ENCODE measurements at places on chromosomes 16 and 17. TPM values are rescaled to one million over a fixed set of nuclear protein-coding genes. Genes with fewer than 3 reads are reported as not detected.
A peak's percentile ranks its signal among the peaks of the same experiment; 100 is the strongest.

DNA sequence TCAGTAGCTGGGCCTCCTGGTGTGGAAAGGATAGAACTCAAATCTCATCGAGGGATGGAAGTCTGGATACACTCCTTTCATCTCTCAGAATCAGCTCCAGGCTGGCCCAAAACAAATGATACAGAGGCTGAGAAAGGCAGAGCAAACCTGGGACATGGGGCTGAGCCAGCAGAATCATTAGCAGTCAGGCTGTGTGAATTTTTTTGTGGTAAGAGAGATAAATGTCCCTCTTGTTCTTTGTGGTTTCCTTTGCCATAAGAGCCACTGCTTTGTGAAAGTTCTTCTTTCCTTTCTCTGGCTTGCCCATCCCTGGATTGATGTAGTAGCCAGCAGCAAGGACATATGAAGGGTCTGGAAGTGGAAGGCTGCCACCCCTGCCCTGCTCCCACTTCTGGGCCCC lies 146.2 kb downstream of the CDH13 start:
- peak; percentile 60 for DNase-seq

The MEOX1 gene
- not detected for total RNA-seq

DNA sequence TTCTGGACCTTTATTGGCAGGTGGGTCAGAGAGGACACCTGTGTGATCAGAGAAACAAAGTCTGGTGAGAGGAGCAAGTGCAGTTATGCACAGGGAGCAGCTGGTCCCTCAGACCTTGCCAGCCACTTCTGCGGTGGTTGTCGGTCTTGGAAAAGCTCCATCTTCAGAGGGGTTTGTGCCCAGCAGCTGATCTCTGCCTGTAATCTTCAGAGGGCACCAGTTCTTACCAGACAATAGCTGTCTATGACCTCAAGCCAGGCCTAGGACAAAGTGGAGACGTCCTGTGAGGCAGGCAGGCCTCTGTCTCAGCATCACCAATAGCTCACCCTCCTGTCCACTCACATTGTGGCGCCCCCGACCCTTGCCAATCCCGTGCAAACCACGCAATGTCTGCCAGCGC lies 66.5 kb upstream of the TBX2 start:
- DNase-seq = no peak

DNA sequence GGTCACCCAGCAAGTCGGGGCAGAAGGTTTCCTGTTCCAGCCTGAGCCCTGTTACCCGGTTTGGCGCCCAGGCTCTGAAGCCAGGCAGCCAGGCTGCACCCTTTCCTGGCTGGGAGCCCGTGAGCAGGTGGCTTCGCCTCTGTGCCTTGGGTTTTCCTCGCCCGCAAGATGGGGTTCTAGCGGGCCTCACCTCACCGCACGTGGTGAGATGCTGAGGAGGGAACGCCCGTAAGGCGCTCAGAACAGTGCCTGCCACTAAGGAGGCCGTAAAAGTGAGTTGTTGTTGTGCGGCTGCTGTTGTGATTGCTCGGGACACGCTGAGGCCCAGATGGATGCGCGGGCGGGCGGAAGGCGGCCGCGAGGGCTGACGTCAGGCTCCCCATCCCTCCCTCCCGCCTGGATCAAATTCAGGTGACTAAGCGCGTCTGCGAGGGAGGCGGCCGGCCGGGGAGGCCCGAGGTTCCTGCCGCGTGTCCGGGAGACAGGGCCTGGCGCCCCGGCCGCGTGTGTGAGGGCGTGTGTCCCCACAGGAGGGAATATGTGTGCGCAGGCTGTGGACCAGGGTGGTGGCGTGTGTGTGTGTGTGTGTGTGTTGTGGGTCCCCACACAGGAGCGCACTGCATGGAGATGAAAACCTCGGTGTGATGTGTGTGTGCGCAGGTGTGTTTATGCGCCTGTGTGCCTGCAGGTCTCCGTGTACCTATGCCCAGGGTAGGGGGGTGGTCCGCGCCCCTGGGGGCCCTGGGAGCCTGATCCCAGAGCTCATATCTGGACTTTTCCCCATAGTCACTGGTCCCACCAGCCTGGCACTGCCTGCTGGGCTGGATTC lies 4.3 kb downstream of the CAMKK1 start:
- DNase-seq = peak; percentile 81

DNA sequence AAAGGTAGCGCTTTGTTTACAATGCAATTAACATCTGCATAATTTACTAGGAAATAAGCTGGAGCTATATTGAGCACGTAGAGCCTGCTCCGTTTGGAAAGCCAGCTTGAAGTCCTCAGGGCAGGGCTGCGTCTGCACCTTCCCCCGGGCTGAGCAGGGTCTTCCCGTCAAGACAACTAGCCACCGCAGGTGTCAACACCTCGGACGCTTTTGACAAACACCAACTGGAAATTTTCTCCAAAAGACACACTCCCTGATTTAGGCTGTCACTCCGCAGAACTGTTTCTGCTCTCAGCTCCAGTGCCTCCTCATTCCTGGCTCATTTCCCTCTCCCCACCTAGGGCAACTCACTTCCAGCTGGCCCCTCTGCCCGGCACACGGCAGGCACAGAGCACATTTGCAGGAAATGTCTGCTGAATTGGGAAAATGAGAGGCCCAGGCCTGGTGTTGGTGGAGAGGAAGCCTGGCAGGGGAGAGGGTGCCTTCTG lies 170.3 kb downstream of the MAF start:
- no peak for DNase-seq

GRCh38 chr17:7336240-7337175 lies at the start of gene ACAP1:
TSS of gene ACAP1 (plus strand) at chr17:7336529. CDS start at chr17:7336735, 206 bp downstream.
- DNase-seq = no peak

DNA sequence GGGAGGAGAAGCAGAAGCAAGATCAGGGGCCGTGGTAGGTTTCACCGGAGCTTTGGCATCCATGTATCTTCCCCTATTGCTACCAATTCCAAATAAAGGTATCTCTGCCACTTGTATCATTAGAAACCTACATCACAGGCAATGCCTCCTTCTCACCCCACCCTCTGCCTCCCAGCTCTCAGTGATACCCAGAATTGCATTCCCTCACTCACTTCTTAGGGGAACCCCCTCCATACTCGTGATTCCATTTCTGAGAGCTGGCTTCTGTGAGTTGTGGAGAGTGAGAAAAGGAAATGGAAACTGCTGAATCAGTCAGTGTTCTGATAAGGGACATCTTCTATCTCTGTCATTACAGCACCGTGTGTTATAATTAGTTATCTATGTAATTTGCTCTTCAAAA lies 2.3 kb upstream of the CCL3 start:
- DNase-seq = no peak

The SNX20 gene
- not detected for total RNA-seq

- DNase-seq = no peak
These were observed 2.7 kb downstream of the MYO15B start for GRCh38 chr17:75590314-75590761.

The MILR1 gene
- 4.4 TPM for total RNA-seq

- DNase-seq = no peak
These were observed 47.5 kb downstream of the ADCY7 start for GRCh38 chr16:50313596-50314478.

- peak; percentile 73 for DNase-seq
These were observed 19.7 kb downstream of the MEAK7 start for GRCh38 chr16:84484579-84485254.

The CFAP119 gene
- 0.77 TPM for total RNA-seq

GRCh38 chr17:21275047-21275578 lies 9.4 kb upstream of the MAP2K3 start:
- DNase-seq = no peak

- DNase-seq = peak; percentile 89
These were observed 96.7 kb upstream of the FAM20A start for GRCh38 chr17:68697850-68698361.

DNA sequence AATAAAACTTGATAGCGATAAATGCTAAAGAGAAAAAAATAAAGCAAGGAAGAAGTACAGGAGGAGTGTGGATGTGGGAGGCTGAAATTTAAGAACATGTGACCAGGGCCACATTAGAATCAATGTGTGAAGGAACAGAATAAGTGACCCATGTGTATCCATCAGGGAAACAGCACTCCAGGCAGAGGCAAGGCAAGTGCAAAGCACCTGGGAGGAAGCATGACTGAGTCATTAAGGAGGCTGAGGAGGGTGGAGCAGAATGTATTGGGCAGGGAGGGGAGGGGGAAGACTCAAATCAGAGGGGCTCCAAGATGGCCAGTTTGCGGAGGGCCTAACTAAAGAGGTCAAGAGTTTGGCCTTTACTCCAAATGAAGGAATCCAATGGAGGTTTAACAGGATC lies 8.0 kb downstream of the CDR2 start:
- no peak for DNase-seq

DNA sequence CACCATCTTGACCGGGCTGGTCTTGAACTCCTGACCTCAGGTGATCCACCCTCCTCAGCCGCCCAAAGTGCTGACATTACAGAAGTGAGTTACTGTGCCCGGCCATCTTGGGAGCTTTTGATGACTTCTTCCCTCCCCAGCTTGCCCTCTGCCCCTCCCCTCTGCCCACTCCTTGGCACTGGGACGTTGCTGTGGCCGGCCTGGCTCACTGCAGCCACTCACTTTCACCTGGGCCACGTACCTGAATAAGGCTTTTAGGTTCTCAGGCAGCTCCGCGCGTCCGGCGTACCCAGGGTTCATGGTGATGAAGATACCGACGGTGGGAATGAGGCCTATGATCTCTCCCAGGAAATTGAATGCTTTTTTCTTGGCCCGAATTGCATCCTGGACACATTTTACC lies 81.6 kb downstream of the DNAH17 start:
- no peak for DNase-seq

DNA sequence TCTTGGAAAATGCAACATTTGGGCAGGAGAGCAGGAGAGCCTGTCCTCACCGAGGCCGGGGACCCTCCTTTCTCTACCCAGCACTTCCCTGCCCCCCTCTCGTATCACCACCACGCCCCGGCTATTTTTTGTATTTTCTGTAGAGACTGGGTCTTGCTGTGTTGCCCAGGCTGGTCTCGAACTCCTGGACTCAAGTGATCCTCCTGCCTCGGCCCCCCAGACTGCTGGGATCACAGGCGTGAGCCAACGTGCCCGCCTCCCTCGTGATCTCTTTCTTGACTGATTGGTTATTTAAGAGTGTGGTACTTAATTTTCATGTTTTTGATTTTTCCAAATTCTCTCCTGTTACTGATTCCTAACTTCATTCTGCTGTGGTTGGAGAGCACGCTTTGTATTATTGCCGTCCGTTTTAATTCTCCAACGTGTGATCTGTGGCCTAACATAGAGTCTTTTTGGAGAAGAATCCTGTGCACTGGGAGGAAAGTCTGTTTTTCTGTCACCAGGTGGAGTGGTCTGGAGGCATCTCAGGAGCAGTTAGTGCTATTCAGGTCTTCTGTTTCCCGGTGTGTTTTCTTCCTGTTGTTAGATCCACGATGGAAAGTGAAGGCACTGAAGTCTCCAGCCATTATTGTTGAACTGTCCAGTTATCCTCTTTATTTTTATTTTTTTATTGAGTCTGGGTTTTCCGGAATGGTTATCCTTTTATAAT lies 40.4 kb downstream of the ZNF778 start:
- DNase-seq = no peak

DNA sequence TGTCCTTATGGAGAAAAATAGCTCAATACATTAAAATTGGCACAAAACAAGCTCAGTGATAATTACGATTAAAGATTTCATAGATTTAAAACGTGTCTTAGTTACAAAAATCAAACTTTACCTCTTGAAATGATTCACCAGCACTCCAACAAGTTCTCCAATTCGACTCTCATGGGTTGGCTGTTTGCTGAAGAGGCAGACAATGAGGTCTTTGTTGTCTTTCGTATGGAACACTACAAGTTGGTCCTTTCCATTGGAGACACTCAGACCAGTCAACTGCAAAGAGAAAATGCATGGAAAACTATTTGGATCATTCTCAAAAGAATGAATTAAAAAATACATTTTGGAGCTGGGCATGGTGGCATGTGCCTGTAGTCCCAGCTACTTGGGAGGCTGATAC lies 118.2 kb downstream of the CDK5R1 start:
- DNase-seq = no peak

The HES7 gene
- total RNA-seq = under 0.01 TPM
